Fibroblast of gingiva (primary cell): ENCODE measurements at places on chromosomes 4 and X.

GRCh38 chrX:107549504-107549903, 78.8 kb upstream of the PRPS1 start:
- DNase-seq, result no peak

GRCh38 chrX:21883258-21883657, 27.5 kb downstream of the YY2 start:
- no peak for DNase-seq

DNA sequence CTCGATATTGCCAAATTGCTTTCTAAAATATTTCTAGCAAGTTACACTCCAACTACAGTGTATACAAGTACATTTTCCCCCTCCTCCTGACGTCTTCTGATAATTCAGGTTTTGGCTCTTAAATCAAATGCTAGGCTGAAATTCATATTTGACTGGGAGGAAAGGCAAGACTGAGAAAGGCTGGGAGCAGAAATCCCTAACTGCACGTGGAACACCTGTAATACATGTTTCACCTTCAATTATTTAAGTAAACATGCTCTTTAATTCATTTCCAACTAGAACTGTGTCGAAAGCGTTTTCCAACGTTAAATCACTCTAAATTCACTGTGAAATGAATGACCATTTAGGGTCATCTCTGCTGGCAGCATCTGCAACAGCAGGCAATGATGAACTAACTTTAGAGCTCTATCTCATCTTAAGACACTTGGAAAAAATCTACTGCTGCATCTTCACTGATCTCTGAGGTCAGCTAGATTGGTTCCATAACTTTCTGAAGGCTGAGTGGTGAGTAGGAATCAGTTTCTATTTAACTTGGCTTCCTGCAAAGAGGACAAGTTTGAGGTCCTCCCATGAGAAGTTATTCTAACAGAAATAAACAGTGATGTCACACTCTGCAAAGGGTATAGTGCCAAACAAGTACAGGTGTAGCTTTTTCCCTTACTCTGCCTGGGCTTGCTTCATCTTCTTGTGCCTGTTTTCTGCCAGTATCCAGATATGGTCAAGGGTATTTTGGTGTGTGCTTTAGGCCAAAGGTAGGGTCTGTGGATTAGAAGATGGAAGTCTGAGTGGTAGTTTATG, 144.3 kb upstream of the PAK3 start:
- no peak for DNase-seq

GRCh38 chrX:31464306-31464915, 392.6 kb upstream of the FTHL17 start:
- no peak for DNase-seq

GRCh38 chr4:170675568-170676262, 586.0 kb upstream of the AADAT start:
- no peak for DNase-seq

DNA sequence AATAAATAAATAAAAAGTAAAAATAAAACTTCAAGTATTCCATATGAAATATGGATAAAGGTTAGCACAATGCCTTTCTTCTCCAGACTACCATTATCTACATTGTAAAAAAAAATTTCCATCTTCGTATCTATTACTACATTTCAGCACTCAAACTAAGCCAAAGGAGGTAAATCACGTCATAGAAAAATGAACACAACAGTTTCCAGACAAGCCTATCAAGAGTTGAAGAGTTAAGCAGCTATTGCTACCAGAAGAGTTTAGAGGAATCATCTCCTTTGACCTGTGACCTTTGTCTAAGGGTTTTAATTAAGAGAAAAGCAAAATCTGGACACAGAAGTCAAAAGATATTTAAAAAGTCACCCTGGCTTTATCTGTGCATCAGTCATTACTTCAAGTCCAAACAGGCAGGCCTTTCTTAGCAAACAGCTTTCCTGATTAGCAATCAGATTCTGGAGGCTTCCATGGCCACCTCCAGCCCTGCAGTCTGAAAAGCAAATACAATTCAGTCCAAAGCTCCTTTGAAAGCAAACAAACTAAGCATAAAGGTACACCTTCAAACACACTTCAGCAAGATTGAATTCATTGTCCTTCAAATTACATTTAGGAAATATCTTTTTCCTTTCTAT, 82.2 kb downstream of the APBB2 start:
- no peak for DNase-seq

- DNase-seq, result no peak
Measured at GRCh38 chrX:20059467-20060128, 57.1 kb downstream of the MAP7D2 start.

- no peak for DNase-seq
Measured at GRCh38 chr4:80412322-80412721, 76.8 kb downstream of the CFAP299 start.

- no peak for DNase-seq
Measured at GRCh38 chrX:50161127-50161526, 39.7 kb downstream of the AKAP4 start.
